ENCODE measurements at places on chromosomes 7 and 10.

DNA sequence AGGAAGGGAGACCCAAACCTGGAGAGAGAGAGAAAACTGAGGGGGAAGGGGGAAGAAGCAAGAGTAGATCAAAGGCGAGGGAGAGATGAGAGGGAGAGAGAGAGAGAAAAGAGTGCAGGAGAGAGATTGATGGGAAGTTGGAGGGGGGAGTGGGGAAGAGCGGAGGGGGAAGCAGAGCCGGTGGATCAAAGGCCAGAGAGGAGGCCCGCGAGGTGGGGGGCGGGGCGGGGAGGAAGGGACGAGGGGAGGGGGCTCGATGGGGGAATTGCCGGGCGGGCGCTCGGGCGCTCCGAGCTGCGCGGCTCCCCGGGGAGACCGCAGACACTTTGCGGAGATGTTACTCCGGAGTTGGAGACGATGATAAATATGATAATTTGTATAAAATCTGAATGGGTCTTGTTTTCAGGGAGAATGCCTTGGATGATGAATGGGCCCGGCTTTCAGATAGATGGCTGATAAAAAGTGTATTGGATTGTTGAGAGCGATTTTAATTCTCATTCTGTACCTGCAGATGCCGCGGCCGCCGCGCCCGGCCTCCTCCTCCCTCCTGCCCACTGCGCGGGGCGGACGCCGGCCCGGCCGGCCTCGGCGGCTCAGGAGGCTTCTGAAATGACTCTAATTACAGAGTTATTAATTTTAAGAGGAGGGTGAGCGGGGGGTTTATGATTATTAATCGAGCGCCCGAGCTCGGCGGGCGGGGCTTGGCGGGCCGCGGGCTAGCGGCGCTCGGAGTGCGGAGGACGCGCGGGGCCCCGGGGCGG lies 21.4 kb upstream of the PAX2 start:
- DNase-seq = no peak

GRCh38 chr7:46157404-46157803 lies 236.3 kb upstream of the IGFBP3 start:
- DNase-seq = no peak

GRCh38 chr10:125828311-125828710 lies 5.0 kb downstream of the BCCIP start:
- DNase-seq = no peak

GRCh38 chr10:62450912-62451610 lies 76.9 kb downstream of the ZNF365 start:
- no peak for DNase-seq

Measured in stromal cell of bone marrow (primary cell).